ENCODE measurements at places on chromosomes 12 and 14. TPM values are rescaled to one million over a fixed set of nuclear protein-coding genes. Genes with fewer than 3 reads are reported as not detected.

The SNAPC1 gene
- 8.5 TPM for total RNA-seq

The B3GNT4 gene
- 0.18 TPM for total RNA-seq

DNA sequence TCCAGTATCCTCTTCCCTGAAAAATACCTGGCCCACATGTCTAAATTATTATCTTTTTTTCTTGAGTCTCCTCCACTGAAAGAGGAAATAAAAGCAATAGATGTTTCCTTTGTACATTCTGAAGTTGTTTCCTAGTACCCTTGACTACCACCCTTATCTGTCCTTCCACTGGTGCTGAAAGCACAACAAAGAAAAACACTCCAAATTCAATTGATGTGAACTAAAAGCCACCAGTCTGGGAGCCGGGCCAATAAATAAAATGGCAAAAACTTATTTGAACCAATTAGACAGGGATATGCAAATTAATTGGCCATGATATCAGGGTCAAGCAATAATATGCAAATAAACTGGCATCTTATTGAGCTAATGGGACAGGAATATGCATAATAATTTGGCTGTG lies 330.5 kb downstream of the PAWR start:
- DNase-seq, result no peak
- no peaks in the 10 kb centered on the region for H3K36me3 ChIP-seq

GRCh38 chr12:95637471-95638155 lies 86.3 kb upstream of the USP44 start:
- H3K4me1 ChIP-seq, result no peaks in the 10 kb centered on the region
- H3K36me3 ChIP-seq, result no peaks in the 10 kb centered on the region
- DNase-seq, result no peak
- H3K27me3 ChIP-seq, result no peaks in the 10 kb centered on the region
- H3K4me3 ChIP-seq, result no peak overlapping the region

DNA sequence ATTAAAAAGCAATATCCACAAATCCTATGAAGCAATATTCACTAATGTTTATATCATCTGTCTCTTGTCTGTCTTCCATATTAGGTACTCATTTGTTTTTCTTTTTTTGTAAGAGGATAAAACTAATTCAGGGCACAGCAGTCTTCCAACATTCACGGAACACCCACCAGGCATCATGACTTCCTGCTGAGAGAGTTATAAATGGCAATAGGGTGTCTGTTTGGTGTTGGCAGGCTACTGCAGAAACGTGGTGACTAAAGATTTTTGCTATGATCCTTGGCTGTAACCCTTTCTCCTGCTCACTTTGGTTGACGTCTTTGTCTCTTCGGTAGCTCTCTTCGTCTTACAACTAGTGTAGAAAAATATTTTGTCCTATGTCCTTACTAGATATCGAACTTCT lies 860.6 kb upstream of the MGAT4C start:
- no peaks in the 10 kb centered on the region for H3K36me3 ChIP-seq
- H3K4me1 ChIP-seq, result no peaks in the 10 kb centered on the region
- no peak for DNase-seq

- H3K4me1 ChIP-seq, result no peaks in the 10 kb centered on the region
- H3K4me3 ChIP-seq, result no peak overlapping the region
- no peak overlapping the region for H3K27ac ChIP-seq
- no peaks in the 10 kb centered on the region for H3K27me3 ChIP-seq
- DNase-seq, result no peak
Measured at GRCh38 chr12:62689042-62689839, 222.6 kb downstream of the MON2 start.

GRCh38 chr14:105028251-105028927 lies 7.5 kb upstream of the CDCA4 start:
- no peak overlapping the region for H3K4me3 ChIP-seq
- no peak overlapping the region for H3K27ac ChIP-seq
- H3K4me1 ChIP-seq, result peaks cover 23% of the 10 kb centered on the region
- no peaks in the 10 kb centered on the region for H3K27me3 ChIP-seq
- no peak for DNase-seq

Measured in CD8-positive, alpha-beta memory T cell (primary cell).